ENCODE measurements at places on chromosomes 2 and 18. TPM values are rescaled to one million over a fixed set of nuclear protein-coding genes. Genes with fewer than 3 reads are reported as not detected.

SCYGR4 gene
- 0.89 TPM for total RNA-seq

KCNG2 gene
- 0.49 TPM for total RNA-seq

ZBTB14 gene
- total RNA-seq: 9.4 TPM

PROKR1 gene
- total RNA-seq: 0.10 TPM
